Endodermal cell (in vitro differentiated cells): ENCODE measurements at places on chromosomes 2 and 18. TPM values are rescaled to one million over a fixed set of nuclear protein-coding genes. Genes with fewer than 3 reads are reported as not detected.

DNA sequence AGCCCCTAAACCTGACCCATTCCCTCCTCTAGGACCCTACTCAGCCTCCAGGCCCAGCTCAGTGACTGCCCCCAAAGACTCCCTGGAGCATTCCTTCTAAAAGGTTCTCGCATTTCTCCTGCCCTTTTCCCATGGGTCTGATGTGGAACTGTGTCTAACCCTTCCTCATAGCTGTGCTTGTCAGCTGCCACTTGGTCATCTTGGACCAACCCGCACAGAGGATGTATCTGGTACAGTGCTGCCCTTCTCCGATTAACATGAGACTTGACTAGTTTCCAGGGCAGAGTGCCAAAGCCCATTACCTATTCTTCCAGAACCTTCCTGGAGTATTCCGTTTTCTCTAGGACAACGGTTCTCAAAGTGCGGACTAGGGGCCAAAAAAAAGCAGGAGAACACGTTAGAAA lies 518 bp upstream of the NFU1 start:
- peaks cover 5% of the 10 kb centered on the region for H3K4me1 ChIP-seq
- no peak for DNase-seq
- H3K27me3 ChIP-seq, result no peaks in the 10 kb centered on the region
- peak overlapping the region; percentile 90 for H3K4me3 ChIP-seq
- H3K36me3 ChIP-seq, result peaks cover 44% of the 10 kb centered on the region

Gene TRIM43B
- total RNA-seq, result not detected in 2 replicates

DNA sequence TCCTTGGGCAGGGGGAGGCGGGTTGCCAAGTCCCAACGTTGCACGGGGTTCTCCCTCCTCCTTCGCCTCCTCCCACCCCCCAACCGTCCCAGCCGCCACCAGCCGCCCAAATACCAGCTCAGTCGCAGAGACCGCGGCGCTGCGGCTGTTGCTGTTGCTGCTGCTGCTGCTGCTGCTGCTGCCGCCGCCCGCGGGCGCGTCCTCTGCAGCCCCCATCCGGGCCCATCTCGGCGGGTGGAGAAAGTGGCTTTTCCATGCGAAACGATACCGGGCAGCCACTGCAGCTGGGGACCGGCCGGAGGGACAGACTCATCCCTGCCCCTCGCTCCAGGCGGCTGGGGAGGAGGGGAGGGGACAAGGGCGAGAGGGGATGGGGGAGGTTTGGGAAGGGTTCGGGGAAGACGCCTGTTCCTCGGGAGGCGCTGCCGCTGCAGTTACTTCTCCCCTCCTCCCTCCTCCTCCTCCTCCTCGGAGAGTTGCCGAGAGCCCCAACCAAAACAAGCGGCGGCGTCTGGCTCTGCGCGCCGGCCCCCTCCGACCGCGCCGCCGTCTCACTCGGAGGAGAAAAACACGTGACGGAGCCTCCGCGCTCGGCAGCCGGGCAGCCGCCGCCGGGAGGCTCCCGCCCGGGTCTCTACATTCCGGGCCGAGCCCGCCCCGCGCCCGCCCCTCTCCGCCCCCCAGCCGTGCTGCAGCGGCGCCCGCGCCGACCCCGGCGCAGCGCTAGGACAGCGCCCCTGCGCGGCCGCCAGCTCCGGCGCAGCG lies at the start of gene IRS1:
Gene IRS1, minus strand, starts transcription at position 610 of the 765 bp plus-strand sequence. CDS start 1,082 bp downstream, outside the sequence.
- peak within 1 kb of the TSS; percentile 90 for H3K27ac ChIP-seq
- peak within 1 kb of the TSS; percentile 94 for H3K4me3 ChIP-seq
- DNase-seq, result peak; percentile 91
- H3K4me1 ChIP-seq, result peaks cover 12% of the 10 kb centered on the region
- H3K36me3 ChIP-seq, result peaks cover 5% of the 10 kb centered on the region

DNA sequence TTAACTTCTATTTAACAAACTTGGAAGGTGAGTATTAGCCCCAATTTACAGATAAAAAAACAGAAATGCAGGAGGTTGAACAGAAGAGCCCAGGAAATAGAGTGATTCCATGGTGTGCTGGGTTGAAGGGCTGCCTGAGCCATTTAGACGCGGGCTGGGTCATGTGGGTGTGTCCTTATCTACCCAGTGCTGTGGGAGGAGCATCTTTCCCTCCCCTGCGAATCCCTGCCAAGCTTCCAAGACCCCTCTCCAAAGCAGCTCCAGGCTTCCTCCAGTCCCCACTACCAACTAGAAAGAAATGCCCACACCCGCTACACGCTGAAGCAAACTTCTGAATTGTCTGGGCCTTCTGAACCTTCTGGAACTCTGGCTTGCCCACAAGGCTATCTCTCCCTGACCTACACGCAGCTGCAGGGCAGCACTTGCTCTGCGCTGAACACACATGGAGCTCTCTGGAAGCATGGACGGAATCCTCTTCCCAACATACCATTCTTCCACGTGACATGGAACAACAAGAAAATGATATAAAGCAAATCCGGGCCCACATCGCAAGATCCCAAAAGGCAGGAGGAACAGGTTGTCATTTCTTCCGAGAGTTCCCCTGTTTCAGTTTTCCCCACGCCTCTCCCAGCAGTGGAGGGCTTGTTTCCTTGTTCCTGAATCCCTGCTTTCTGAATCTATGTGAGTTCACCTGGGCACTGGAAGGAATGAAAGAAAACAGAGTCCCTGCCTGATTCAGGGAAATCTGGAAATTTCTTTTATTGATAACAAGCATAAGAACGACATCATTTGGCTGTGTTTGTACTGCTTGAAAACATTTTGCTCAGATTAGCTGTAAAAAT lies 562.7 kb upstream of the ID2 start:
- no peaks in the 10 kb centered on the region for H3K4me1 ChIP-seq
- H3K27ac ChIP-seq, result peak overlapping the region; percentile 86
- no peak overlapping the region for H3K4me3 ChIP-seq
- H3K36me3 ChIP-seq, result no peaks in the 10 kb centered on the region

- DNase-seq, result no peak
- H3K4me3 ChIP-seq, result no peak overlapping the region
- H3K36me3 ChIP-seq, result no peaks in the 10 kb centered on the region
- no peak overlapping the region for H3K27ac ChIP-seq
- no peaks in the 10 kb centered on the region for H3K27me3 ChIP-seq
- no peaks in the 10 kb centered on the region for H3K4me1 ChIP-seq
These were observed 35.7 kb downstream of the STK39 start for GRCh38 chr2:168211664-168212163.

Gene PAX8
- 0.11 to 0.17 TPM in 2 of 3 replicates, not detected in the other for total RNA-seq

Gene DSG1
- total RNA-seq, result not detected in 2 replicates

GRCh38 chr18:70078106-70078505 lies 127.4 kb downstream of the RTTN start:
- no peaks in the 10 kb centered on the region for H3K4me1 ChIP-seq
- no peaks in the 10 kb centered on the region for H3K36me3 ChIP-seq
- no peak overlapping the region for H3K27ac ChIP-seq
- no peak for DNase-seq

Gene UGT1A10
- not detected in 3 replicates for total RNA-seq

Gene PROKR1
- total RNA-seq, result 3.8 and 4.4 TPM in 2 replicates

Gene DYNAP
- not detected in 3 replicates for total RNA-seq

DNA sequence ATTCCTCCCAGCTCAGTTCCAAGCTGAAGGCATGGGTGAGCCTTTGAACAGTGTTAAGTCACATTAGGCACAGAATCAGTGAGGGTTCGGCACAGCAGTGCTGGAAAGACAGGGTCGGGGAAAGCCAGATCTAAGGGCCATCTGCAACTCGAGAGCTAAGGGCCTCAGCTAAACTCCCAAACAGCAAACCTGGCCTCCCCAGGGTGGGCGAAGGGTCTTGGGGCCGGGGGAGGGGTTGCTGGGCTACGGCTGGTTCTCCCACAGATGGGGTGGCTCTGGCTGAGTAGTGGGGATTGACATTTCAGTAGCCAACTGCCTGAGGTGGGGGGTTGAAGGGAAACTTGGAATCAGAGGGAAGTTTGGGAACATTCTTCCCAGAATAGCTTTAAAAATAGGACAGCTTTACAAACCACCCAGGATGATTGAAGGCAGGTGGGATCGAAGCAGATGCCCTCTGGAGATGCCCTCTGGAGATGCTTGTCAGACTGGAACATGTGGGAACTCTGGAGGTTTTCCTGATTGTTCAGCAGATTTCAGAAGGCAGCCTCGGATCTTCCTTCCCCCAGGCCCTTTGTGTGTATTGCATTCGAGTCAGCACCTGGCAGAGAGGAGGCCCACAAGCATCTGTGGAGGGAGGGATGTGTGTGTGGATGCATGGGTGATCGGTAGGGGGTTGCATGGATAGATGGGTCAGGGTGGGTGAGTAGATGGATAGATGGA lies 156.4 kb downstream of the SMAD7 start:
- no peaks in the 10 kb centered on the region for H3K36me3 ChIP-seq
- no peak overlapping the region for H3K27ac ChIP-seq
- no peak overlapping the region for H3K4me3 ChIP-seq
- H3K27me3 ChIP-seq, result no peaks in the 10 kb centered on the region

- no peak overlapping the region for H3K27ac ChIP-seq
- H3K27me3 ChIP-seq, result peaks cover 82% of the 10 kb centered on the region
- no peaks in the 10 kb centered on the region for H3K36me3 ChIP-seq
These were observed 331.9 kb downstream of the PDE11A start for GRCh38 chr2:177740700-177741099.

Gene ASAP2
- 7.6 and 11.8 TPM in 2 replicates for total RNA-seq

Gene DIPK1C
- total RNA-seq, result 0.19 TPM in 1 of 3 replicates, not detected in the others
